ENCODE measurements at places on chromosomes 6 and 20. TPM values are rescaled to one million over a fixed set of nuclear protein-coding genes. Genes with fewer than 3 reads are reported as not detected.

GRCh38 chr6:168916576-168917211 lies 337.0 kb downstream of the THBS2 start:
- DNase-seq = no peak

DNA sequence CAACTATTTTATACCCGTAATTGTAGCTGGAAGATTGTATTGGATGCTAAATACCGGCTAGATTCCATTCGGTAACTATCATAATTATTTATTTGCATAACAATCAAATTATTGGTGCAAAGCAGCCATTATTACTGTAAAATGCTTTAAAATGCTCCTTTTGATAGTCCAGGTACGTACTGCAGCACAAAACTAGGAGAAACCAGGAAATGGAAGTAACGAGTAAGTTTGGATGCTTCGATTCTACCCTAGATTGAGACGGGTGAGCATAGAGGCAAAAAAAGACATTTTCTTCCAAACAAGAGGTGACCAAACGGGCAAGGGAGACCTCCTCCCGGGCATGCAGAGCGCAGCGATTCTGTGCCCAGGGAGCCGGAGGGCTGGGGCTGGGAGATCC lies 469 bp upstream of the XRN2 start:
- peak; percentile 26 for DNase-seq

- DNase-seq = peak; percentile 77
Measured at GRCh38 chr6:30322527-30323501, 3.9 kb upstream of the TRIM39 start.

DNA sequence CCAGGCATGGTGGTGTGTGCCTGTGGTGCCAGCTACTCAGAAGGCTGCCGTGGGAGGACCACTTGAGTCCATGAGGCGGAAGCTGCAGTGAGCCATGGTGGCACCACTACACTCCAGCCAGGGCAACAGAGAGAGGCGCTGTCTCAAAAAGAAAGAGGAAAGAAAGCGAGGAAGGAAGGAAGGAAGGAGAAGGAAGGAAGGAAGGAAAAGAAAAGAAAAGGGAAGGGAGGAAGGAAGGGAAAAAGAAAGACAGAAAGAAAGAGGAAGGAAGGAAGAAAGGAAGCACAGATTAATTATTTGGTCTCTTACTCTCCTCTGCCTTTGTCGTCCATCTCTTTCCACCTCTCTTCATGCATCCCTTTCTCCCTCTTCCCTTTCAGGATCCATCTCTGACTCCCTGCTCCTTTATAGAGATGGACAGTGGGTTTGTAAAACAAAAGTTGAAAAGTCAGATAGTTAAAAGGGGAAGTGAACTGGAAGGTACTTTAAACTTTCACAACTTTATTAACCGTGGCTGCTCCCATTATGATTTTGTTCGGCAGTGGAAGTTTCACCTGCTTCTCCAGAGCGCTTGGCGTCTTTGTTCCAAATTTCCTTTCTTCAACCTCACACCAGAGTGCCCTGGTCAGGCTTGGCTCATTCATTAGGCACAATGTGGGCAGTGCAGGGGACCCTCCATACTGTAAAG lies 1.5 kb downstream of the HLA-DQA1 start:
- DNase-seq = no peak

DNA sequence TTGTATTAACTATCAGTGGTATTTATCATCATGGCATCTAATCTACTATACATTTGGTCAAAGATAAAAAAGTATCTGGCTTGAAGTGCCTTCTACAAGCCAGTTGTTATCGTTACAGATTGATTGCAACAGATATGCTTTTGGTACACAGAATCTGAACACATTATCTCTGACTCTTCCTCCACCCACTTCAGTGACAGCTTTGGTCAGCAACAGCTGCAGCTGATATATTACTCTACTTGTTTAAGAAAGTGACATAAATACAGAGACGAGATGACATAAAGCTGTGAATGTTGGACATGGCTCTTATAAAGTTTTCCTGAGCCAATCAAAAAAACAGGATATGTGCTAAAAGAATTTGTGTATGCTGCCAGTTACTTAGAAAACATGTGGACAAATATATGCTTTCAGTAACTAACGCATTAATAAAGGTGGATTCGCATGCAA lies 77.6 kb downstream of the HIVEP2 start:
- DNase-seq = no peak

GRCh38 chr20:21103582-21104465 lies 2.3 kb downstream of the LINC00237 start:
- no peak for DNase-seq

DNA sequence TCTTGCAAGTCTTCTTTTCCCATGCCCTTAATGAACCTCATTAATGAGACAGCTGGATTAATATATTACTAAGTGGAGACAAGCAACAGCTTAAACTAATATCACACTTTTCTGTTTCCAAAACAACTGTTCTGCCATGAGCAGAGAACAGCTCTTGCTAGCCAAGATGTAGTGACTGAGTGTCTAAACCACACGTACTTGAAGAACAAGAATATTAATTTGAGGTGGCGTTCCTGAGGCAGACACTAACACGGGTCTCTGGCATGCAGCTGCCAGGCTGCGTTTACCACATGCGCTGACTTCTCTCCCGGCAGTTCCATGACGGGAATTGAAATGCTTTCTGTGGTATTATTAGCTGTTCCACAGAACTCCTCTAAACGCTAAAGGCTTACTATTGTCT lies 80.6 kb downstream of the FNDC1 start:
- DNase-seq = no peak

- DNase-seq = no peak
Measured at GRCh38 chr20:328975-329695, 3.8 kb downstream of the SOX12 start.

DNA sequence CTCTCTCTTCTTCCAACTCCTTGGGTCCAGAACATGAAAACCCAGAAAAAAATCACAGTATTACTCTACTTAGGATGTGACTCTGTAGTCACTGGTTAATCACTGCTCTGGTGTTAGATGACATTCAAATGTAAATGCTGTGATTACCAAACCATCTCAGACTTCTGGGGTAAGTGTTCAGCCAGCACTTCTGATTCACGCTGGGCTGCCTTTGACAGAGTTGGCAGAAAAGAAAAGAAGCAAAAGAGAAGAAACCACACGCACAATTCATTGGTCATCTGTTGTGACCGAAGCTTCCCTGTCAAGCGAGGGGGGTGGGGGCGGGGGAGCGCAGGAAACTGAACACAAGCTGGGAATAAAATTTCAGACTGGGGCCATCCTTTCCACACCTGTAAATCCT lies 82.7 kb downstream of the PSMG4 start:
- no peak for DNase-seq

- DNase-seq = peak; percentile 93
Measured at GRCh38 chr6:1724616-1725015, 114.9 kb downstream of the FOXC1 start.

DNA sequence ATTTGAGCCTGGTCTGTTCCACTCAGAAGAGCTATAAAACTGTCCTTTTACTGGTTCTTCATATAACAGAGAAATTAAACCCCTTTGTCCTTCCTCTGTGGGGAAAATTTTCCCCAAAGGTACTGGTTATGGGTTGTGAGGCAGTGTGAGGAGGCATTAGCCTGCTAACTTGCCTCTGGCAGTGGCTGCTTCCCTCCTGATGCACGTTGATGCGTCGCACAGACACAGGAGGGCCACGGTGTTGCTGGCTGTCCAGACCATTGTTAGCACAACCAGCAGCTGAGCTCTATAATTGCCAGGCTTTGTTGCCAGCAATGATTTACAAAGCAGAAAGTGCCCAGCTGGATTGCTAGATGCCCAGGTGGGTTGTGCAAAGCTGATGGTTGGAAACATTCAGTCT lies 10.1 kb downstream of the AAR2 start:
- no peak for DNase-seq

GRCh38 chr6:118263921-118264486 lies 284.1 kb upstream of the PLN start:
- peak; percentile 27 for DNase-seq

DNA sequence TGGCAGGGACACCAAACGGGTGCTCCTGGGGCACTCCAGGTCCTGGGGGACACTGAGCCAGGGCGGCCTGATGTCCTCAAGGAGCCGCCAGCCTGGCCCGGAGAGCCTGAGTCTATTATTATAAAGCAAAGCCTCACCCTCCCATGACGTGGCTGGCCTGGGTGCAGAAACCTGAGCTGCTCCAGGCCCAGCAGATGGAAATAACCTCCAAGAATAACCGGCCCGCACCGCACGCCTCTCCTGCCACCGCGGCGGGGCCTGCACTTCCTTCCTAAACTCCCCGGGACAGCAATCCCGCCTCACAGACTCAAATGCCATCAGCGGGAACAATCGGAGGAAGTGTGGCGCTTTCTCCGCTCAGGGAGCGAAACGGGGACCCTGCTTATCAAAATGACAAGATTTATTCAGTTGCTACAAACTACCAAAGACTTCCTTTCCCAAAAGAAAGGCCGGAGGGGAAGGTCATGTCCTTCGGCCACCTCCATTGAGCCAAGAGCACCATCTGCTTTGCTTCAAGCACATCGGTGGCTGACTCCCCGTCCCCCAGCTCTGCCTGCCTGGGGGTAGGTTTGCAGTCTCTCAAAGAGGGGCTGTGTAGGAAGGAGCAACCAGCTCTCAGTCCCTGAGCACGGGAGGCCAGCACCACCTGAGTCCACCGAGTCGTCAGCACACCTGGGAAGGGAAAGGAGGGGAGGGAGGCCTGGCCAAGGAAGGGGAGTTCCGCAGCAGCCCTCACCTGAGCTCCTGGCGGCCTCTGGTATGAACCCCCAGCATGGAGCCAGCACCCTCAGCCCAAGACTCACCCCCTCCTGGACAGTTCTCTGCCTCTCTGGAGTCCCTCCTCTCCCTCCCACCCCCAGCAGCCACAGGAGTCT lies 78.6 kb upstream of the QKI start:
- no peak for DNase-seq

DNA sequence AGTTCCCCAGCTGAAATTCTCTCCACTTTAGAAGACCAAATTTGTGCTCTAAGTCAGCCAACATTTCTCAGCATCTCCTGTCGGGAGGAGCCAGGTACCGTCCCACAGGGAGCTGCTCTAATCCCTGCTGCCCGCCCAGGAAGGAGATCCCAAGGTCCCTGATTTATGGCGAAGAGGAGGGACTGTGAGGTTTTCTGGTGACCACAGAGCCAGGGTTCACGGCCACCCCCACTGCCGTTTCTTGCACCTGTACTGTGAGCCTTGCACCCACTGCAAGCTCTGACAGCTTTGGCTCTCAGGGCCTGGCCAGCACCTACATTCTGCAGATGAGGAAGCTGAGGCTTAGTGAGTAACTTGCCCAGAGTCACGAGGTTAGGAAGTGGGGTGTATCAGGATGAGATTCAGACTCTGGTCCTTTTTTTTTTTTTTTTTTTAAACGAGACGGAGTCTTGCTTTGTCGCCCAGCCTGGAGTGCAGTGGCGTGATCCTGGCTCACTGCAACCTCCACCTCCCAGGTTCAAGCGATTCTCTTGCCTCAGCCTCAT lies 34.9 kb downstream of the FOXC1 start:
- no peak for DNase-seq

- no peak for DNase-seq
Measured at GRCh38 chr6:152201120-152201519, 393.6 kb downstream of the ESR1 start.

DNA sequence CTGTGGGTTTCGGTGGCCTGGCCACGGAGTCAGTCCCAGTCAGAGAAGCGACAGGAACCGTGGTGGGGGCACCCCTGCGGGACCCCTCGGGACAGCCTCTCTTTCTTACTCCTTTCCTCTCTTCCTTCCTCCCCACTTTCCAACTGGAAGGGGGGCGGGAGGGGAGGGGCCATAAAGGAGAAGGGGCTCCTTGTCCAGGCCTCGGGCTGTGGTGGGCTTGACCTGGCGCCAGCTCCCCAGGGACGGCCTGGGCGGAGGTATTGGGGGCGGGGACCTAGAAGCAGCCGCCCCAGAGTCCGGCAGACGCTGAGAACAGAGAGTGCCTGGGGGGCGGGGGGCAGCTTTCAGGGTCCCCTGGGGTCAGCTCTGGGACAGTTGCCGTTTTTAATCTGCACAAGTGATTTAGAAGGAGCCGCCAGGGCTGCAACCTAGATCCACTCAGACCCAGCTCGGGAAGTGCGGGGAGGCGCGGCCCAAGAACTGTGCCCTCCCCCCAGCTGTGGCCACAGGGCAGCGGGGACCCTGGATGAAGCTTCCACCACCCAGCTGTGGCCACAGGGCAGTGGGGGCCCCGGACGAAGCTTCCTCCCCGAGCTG lies 6.4 kb upstream of the ABHD16B start:
- DNase-seq = no peak

- peak; percentile 69 for DNase-seq
Measured at GRCh38 chr6:125193208-125193607, 39.6 kb downstream of the TPD52L1 start.

GRCh38 chr6:147157930-147158329 lies 46.3 kb upstream of the STXBP5 start:
- no peak for DNase-seq

- DNase-seq = no peak
Measured at GRCh38 chr6:113076816-113077215, 729.7 kb downstream of the RFPL4B start.

GRCh38 chr6:165939601-165940290 lies 227.9 kb downstream of the TBXT start:
- no peak for DNase-seq

DNA sequence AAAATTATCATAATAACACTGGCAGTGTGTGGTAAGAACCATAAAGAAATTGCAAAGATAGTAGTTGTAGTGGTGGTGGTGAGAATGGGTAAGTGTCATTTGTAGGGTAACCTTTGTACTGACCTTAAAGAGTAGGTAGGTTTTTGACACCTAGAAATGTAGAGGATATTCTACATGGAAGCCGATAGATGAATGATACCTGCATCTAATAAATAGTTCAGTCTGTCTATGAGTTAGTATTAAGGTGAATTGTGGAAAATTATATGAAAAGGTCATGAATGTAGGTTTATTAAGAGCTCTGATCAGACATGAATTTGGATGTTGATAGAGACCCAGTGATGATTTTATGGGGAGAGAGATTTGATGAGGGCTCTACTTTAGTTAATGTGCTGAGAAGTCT lies 78.1 kb downstream of the MYO6 start:
- DNase-seq = no peak

- no peak for DNase-seq
Measured at GRCh38 chr20:62178316-62179161, 4.3 kb upstream of the MTG2 start.

DNA sequence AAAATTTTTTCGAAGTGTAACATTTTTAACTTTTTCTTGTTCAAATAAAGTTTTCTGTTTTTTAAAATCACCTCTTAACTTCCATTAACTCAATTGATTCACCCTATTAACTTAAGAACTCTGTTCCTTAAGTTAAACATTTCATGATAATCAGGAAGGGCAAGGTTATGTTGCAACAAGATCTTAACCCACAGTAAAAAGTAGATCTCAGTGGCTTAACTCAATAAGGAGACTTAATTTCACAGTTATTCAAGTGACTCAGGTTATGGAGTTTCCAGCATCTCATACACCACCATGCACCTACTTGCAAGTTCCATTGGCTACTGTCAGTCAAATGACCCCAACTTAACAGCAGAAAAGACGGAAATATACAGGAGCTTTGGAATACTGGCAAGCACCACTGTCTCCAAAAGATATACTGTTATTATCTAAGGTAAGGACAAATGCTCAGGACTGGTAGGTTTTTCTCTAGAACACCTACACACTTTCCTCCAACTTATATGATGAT lies 11.2 kb downstream of the HLA-DQB1 start:
- no peak for DNase-seq

TGM3 gene
- not detected for total RNA-seq

NR2E1 gene
- not detected for total RNA-seq

OR11A1 gene
- total RNA-seq = not detected

LAMA5 gene
- 308 TPM for total RNA-seq

SLC2A10 gene
- 9.6 TPM for total RNA-seq

CAPN11 gene
- not detected for total RNA-seq

PI16 gene
- 0.07 TPM for total RNA-seq

FNDC11 gene
- total RNA-seq = 0.40 TPM

NKX2-2 gene
- total RNA-seq = not detected

ULBP1 gene
- 0.86 TPM for total RNA-seq

AIG1 gene
- 22.1 TPM for total RNA-seq

SOX18 gene
- 1.1 TPM for total RNA-seq

GRIK2 gene
- 0.55 TPM for total RNA-seq
